Stimulated activated CD8-positive, alpha-beta memory T cell treated with anti-CD3 and anti-CD28 coated beads, Interleukin-15, amount 100 ng/mL, for 4 hours (primary cell): ENCODE measurements at places on chromosomes 2 and 18.
A peak's percentile ranks its signal among the peaks of the same experiment; 100 is the strongest.

- DNase-seq = peak; percentile 42
These were observed 662.6 kb upstream of the ACVR2A start for GRCh38 chr2:147182260-147182659.

GRCh38 chr18:50113726-50114125 lies 81.2 kb downstream of the MYO5B start:
- DNase-seq = no peak

- no peak for DNase-seq
These were observed 199.1 kb upstream of the POU3F3 start for GRCh38 chr2:104654811-104655210.

- DNase-seq = no peak
These were observed 3.8 kb downstream of the POMC start for GRCh38 chr2:25164561-25164960.

- DNase-seq = no peak
These were observed 49.2 kb upstream of the UGP2 start for GRCh38 chr2:63792530-63792929.

DNA sequence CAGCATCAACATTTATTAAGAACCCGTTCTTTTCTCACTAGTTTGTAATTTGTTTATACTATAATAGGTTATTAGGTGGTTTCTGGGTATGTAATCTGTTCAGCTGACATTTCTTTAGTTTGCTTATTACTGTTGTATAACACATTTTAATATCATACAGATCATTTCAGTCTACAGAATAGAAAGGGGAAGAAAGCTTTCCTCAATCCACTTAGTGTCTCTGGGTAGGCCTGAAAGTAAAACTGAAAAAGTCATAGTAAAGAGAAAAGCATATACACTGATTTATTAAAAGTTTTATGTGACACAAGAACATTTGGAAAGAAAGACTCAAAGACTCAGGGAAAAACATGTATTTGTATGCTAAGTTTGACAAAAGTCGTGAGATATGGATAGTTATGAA lies 16.8 kb upstream of the KCNJ3 start:
- DNase-seq = no peak

GRCh38 chr2:120612931-120613330 lies 122.7 kb upstream of the GLI2 start:
- no peak for DNase-seq

DNA sequence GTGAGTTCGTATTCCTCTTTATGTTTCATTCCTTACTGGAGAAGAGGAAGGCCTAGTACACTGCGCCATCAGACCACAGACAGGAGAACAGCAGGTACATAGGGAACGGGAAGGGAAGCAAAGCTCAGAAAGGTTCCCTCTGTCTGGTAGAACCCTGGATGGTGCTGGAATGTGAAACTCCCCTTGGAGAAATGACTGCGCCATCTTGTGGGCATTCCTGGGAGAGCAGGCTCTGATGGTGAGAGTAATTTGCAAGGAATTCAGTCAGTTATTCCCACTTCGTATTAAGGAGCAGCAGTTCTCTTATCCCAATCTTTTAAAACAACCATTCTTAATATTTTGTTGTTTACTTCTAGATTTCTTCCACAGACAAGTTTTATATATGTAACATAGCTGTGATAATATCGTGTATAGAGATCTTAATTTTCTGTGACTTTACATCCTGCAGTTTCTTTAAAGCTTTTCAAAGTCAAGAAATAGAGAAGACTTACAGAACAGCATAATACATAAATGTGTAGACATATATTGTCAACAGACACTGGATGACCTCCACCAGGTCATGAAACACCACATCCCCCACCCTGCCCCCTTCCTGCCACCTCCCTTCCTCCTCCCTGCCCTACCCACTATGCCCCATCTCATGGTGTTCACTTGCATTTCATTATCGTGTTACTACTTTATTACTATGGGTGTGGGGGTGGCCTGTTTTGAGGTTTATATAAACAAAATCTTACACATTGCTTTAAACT lies 83.9 kb downstream of the ARHGEF4 start:
- DNase-seq = peak; percentile 26

DNA sequence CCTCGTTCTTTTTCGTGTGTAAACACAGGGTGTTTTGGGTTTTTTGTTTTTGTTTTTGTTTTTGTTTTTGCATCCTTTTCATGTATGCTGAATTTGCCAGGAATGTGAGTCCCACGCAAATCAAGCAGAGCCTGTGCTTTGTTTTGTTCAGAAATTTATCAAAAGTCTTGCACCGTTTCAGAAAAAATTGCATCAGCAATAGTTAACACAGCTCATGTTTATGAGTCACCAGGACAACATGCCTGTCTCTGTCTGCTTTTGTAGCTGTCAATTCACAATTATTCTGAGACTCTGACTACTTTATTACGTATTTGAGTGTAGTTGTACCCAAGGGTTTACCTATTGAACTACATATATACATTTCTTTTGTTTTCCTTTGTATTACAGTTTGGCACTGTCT lies 38.3 kb downstream of the MRPL44 start:
- no peak for DNase-seq

DNA sequence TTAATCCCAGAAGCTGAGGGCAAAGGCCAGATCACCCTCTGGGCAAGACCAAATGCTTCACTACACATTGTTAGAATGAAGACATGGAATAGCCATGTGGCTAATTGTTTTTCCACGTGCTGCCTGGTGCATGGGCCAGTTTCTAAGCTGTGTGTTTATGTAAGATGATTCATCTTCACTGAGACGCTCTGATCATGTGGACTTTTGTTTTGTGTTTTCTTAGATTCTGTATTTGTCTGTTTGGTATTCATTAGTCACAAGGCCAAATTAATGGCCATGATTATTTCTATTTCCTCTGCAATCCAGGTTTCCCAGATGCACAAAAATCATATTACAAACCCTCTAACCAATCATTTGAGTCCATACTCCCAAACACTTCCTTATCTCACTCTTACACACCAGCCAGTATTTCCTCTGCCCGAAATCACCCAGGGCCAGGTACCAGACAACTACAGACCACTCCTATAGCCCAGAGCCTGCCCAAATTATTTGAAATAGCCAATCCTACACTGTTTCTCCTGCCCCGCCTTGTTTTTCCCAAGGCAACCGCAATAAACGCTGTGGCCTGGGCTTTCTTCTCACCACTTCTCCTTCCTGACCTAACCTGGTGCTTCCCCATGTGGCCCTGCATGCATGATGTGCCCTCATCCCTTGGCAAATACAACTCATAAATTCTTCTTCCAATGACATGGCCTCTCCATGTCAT lies 94.2 kb upstream of the SP3 start:
- DNase-seq = no peak

GRCh38 chr2:159996792-159997546 lies 65.4 kb downstream of the PLA2R1 start:
- DNase-seq = no peak

DNA sequence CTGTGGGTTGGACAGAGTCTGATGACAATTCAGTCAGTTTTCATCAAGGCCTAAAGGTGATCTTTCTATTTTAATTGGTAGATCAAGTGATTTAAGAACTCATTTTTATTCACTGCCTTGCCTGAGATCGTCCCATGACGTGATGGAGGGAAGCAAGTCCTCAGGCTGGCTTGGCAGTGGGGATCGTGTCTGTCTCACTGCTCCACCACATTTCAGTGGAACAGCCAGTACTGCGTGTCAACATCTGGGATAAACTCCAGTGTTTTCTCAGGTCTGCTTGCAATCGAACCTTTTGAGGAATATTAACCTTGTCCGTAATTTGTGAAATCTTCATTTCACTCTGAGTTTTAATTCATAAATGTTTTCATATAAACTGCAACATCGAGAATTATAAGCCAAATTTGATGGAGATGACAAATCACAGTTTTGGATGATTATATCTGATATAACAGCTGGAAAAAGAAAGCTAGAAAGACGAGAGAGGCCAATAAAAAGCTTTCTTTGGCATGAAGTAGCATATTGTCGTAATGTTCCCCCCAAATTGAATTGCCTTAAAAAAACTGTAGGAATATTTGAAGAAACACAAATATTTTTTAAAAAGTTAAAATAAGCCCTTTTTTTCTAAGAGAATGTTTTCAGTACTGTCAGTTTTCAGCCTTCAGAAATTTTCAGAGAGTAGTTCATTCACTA lies 414.7 kb upstream of the SPRED2 start:
- no peak for DNase-seq

DNA sequence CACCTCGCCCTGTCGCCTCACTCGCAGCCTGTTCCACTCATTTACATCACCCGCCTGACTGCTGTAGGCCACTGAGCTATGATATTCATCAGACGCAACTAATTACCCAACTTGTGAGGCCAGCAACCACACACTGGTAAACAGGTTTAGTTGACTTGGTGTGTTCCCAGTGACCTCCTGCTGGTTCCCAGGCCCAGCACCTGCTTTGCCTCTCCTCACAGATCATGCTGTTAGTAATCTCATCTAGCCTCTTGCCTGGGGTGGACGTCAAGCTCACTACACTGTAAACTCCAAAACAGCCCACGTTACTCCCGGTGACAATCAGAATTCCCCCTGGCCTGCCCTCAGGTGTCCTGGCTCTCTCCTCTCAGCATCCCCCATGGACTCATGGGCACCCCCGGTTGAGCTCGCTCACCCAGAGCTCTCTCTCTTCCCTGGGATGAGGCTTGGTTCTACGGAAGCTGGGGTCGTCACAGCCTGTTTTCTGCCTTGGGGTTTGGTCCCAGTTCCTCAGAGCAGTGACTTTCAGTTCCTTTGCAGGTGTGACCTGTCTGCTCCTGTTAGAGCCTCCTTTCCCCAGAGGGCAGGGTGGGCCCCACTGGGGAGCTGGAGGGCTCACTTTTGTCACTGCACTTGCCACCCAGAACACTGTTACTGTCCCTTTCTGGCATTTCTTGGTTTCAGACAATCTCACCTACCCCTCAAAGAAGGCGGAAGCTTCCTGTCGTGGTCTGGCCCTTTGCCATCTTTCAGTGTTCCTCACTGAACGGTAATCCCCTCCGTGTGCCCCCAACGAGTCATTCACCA lies 40.3 kb downstream of the INPP5D start:
- DNase-seq = peak; percentile 54

DNA sequence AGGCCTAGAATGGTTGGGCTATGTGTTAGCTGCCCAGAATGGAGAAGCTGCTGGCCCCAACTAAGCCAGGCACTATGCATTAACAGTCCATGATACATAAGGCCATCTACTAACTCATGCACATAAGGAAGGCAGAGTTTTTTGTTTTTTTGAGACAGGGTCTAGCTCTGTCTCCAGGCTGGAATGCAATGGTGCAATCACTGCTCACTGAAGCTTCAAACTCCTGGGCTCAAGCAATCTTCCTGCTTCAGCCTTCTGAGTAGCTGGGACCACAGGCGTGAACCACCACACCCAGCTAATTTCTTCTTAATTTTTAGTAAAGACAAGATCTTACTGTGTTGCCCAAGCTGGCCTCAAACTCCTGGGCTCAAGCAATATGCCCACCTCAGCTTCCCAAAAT lies 37.6 kb downstream of the GPR45 start:
- no peak for DNase-seq

DNA sequence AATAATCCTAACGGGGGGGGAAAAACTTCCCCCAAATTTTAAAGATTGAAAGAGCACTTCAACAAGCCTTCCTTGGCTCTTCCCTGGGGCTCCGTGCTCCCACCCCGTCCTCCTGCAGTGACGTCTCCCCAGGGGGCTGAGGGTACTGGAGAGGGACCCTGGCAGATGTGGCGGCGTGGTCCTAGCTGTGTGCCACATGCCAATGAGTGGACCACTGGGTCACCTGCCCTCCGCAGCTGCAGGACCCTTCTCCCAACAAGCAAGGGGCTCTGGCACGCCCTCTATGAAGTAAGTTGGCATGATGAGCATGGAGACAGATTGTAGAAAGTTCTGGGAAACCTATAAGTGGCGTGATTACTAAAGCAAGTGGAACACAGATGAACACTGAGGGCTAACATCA lies 46.7 kb downstream of the PXDN start:
- no peak for DNase-seq

DNA sequence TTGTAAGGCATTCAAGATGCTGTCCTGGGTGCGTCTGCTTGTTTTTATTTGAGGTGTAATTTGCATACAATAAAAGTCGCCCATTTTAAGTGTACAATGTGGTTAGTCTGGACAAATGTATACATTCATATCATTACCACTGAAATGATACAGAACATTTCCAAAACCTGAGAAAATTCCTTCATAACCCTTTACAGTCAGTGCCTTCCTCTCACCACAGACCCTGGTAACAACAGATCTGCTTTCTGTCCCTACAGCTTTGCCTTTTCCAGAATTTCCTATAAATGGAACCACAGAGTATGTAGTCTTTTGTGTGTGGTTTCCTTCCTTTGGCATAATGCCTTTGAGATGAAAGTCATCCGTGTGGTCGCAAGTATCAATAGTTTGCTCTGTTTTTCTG lies 45.8 kb upstream of the NFU1 start:
- DNase-seq = no peak

DNA sequence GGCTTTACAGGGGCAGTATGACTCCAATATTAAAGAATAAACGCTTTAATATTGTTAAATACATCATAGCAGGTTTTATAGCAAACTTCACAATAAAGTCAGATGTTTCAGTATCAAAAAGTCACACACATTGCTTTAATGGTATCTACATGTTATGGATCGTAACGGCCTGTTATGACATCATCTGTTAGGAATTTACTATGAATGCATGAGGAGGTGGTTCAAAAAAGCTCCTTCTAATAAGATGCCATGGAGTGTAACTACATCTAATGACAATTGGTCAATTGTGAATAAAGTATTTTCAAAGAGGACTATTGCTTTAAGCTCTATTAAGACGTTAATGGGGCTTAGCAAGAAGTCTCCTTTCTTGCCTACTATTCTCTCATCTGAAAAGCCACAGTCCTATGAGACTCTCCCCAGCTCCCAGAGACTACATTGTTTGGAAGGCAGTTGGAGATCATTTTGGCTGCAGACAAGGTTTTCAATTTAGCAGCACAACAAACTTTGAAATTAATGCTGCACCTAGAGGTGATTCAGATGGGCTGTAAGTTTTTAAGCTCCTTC lies 300.7 kb upstream of the MEIS1 start:
- DNase-seq = no peak

GRCh38 chr2:79434362-79434761 lies 78.5 kb upstream of the CTNNA2 start:
- DNase-seq = no peak

GRCh38 chr18:58349650-58350049 lies 279.2 kb downstream of the ALPK2 start:
- DNase-seq = no peak

DNA sequence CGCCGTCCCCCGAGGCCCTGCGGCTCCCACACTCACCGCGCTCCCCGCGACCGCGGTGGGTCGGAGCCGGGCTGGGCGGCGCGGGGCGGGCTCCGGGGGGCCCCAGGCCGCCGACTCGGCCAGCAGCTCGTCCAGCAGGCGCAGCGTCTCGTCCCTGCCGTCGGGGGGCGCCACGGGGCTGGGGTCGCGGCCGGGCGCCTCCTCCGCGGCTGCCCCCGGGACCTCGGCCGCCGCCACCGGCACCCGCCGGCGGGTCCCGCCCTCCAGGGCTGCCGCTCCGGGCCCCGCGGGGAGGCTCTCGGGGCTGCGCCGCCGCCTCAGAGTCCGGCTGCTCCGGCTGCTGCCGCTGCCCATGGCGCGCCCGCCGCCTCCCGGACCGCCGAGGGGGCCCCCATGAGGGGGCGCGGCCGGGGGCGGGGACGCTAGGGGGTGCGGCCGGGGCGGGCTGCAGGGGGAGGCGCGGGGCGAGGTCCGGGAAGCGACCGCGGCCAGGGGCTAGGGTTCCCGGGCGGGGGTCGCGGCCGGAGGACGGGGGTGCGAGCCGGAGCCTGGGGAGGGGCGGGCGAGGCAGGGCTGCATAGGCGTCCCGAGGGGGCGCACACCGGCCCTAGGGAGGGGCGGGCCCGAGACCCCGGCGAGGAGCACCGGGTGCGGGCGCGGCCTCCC lies at the start of gene CYS1:
CYS1 (minus strand) TSS at position 542 of the 666 bp plus-strand sequence; CDS start at position 354, 188 bp downstream.
- no peak for DNase-seq

- no peak for DNase-seq
These were observed 179.9 kb upstream of the NETO1 start for GRCh38 chr18:73047688-73048087.

GRCh38 chr2:18957909-18958308 lies 368.5 kb upstream of the NT5C1B start:
- DNase-seq = no peak
